ENCODE measurements at places on chromosomes 6 and 20.

DNA sequence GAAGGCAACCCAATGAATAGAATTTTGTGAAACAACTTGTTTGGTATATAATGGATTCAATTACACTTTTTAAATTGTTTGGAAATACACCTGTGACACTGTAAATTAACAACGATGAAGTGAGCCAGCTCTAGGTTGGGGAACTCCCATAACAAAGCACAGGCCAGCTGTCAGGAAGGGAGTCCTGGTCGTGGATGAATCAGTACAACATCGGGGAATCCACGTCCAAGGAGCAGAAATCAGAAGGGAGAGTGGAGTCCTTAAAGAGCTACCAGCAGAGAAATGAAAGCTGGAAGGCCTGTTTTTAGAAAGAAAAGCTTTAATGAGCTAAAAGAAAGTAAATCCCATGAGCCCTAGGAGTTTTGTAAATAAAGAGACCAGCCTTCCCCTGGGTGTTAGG lies 223.1 kb upstream of the SLC35B3 start:
- DNase-seq = no peak

DNA sequence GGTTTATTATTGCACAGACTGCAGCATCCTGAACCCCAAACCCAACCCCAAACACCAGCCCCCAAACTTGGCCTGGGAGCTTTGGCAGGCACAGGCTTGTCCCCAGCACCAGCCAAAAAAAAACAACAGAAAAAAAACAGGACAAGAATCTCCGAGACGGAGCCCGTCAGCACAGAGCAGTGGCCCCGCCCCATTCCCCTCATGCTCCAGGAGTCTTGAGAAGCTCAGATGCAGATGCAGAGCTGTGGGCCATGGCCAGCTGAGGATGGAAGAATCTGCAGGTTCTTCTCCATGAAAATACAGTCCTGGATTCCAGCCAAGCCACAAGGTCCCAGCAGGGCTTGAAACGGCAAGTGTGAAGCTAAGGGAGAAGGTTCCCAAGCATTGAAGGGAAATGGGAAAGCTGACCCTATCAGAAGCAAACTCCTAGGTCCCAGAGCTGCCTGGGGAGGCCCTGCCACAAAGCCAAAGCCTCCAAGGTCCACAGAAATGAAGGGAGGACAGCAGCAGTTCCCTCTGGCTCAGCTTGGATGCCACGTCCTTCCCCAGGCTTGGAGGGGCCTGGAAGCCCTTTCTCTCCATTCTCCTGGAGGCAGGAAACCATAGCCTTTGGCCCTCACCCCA lies 75.2 kb downstream of the JPH2 start:
- DNase-seq = no peak

GRCh38 chr6:165767228-165767627 lies 104.2 kb upstream of the PDE10A start:
- no peak for DNase-seq

DNA sequence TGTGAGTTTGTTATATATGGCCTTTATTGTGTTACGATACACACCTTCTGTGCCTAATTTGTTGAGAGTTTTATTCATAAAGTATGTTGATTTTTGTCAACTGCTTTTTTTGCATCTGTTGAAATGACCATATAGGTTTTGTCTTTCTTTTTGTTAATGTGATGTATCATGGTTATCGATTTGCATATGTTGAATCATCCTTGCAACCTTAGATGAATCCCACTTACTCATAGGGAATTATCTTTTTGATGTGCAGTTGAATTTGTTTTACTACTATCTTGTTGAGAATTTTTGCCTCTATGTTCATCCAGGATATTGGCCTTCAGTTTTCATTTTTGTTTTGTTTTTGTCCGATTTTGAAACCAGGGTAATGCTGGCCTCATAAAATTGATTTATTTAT lies 45.7 kb upstream of the TPD52L1 start:
- no peak for DNase-seq

DNA sequence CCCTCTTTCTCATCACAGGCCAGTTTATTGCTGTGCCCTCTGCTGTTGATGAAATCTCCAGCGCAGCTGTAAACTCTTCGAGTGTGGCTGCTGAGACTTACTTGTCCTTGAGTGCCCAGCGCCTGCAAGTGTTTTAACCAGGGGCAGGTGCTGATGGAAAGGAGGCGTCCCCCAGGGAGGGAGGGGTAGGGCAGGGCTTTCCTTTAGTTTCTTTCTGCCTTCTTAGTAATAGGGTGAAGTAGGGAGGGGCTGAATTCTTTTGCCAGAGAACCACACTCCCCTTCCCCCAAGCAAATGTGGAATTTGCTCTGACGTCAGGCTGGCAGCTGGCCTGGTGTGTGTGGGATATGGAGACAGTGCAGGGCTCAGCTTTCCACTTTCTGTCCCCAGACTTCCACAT lies 61.2 kb downstream of the IGF2R start:
- no peak for DNase-seq

DNA sequence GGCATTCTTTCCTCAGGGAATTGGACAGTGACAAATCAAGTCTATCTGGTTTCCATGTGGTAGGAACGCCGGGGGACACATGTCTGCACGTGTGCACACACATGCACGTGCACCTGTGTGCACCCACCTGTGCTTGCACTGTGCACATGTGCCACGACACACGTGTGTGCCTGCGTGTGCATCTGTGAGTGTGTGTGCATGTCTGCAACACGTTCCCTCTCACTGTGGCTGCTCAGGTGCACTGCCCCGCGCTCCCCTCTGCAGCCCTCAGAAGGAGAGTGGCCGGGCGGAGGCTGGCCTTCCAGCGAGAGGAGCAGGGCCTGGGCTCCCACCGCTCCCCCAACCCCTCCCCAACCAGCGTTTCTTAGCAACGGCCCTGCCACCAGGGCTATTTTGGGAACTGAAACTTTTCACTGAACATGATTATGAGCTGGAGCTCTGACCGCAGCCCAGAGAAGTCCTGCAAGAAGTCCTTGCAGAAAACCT lies 147.8 kb downstream of the PHACTR3 start:
- DNase-seq = no peak

DNA sequence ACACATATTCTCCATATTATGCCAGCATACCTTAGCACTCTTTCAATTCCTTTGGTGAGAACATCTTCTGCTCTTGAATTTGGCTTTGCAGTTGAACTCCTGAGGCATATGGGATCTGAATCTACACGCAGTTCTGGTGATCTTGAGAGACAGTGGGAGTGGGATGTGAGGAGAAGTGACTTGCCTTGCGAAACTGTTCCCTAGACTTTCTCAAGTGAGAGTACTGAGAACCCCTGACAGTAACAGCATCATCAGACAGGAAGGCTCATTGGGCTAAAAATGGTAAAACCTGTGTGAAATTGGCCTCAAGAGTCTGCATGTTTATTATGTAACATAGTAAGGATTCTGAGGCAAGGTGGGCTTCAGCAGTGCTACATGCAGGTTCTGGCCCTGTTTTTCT lies 49.1 kb upstream of the CEP85L start:
- DNase-seq = no peak

- DNase-seq = no peak
Observed at GRCh38 chr6:19668710-19669109, 168.5 kb upstream of the ID4 start.

- no peak for DNase-seq
Observed at GRCh38 chr6:14511061-14511586, 393.6 kb downstream of the CD83 start.

GRCh38 chr6:137976430-137976829 lies 109.4 kb downstream of the TNFAIP3 start:
- DNase-seq = no peak

DNA sequence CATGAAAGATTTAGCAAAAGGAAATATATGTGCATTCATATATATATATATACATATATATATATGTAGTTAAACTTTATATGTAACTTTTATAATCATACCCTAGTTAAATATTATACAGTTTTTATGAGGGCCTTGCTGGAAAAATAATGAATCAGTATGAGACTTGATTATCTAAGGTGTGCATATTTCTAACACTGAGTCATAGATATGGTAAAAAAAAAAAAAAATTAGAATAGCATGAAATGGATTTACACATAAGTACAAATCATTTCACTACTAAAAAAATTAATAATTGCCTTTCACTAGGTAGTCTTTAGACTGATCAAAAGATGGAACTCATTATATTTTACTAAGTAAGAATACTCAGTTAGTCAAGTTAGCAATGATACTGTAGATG lies 51.3 kb upstream of the DST start:
- DNase-seq = no peak

DNA sequence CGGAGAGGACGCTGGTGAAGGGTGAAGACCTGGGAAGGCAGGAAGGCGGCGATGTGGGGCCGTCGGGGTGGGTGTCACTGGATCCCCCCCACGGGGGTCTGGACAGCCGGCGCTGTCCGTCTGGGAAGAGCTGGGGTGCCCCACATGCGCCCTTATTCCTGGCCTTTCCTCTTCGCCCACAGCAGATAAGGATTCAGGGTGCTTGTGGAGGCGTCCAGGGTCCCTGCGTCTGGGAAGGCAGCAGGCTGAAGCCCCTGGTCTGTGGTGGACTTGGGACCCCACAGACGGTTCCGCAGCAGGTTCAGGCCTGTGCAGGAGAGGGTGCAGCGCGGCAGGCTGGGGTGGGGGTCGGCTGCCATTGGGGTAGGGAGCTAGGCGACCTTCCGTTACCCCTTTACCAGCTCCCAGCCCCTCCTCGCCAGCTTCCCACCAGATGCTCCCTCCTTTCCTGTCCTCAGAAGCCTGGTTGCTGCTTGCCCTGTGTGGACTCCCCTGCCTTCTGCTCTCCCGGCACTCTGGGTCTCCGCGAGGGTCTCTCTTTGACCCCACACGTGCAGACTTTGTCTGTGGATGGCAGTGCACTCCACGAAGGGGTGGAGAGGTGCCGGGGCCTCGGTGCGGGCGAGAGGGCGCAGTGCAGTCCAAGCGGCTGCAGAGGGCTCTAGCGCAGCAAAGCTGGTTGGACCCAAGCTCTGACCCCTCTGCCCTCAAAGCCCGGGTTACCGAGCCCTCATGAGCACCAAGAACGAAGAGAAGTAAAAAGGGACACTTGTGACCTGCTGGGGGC lies 2.1 kb upstream of the GATA5 start:
- no peak for DNase-seq

GRCh38 chr20:44572551-44573500 lies 9.6 kb upstream of the PKIG start:
- DNase-seq = no peak

DNA sequence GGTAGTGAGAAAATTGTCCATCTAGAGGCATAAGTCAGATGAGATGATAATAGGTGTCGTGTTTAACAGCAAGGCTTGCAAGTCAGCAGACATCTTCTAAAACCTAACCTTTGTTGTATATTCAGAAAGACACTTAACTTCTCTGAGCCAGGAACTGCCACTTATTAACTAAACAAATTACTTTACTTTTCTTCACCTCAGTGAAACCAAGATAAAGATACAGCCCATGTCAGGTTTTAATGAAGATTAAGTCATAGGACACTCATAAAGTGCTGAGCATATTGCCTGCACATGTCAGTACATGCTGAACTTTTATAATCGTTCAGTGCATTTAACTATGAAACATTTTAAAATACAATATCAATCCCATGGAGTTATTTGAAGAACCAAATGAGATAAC lies 286.8 kb downstream of the NKAIN2 start:
- DNase-seq = no peak
